ENCODE measurements at places on chromosomes 6 and 20.
A peak's percentile ranks its signal among the peaks of the same experiment; 100 is the strongest.

DNA sequence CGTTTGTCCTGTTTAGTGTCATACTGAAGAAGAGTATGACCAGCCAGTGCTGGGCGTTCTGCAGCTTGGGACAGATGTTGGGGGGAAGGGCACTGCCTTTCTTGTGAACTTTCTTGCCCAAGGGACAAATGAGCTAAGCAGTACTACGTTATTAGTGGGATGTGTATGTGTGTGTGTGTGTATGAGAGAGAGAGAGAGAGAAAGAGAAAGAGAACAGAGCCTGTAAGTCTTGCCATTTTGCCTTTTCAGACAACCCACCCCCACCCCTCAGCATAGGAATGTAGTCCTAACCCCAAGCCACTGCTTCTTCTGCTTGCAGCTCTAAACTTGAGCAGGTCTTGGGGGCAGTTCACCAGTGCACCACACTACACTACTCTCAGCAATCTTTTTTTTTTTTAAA, 45.5 kb downstream of the E2F3 start:
- no peak for DNase-seq

DNA sequence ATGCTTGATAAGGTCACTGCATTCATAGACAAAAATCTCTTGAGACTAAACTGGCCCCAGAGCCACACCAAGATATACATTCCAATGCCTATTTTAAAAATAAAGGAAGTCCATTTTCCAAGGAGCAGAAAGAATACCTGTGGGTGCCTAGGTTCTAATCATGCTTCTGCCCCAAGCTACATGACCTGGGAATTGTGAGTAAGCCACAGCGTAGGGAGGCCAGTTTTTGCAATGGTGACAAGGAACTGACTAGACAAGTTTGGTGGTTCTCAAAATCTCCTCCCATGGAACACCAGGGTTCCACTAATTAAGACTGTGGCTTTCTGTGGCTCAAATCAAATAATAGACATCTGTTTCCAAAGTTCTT, 83.3 kb downstream of the GMDS start:
- no peak for DNase-seq

DNA sequence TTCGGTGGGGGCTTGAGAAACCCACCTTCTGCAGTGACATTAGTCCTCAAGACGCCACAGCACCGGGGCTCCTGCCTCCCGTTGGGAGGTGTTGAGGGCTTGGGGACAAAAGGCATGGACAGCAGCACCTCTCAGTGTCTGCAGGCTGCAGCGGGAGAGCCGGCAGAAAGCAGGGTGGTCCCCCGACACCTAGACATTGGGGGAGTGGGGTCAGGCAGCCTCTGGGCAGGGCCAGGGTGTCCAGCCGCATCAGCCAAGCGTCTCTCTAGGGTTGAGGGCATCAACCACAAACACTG, 264.7 kb downstream of the TAF4 start:
- DNase-seq = no peak

GRCh38 chr6:151191527-151191926, 48.2 kb upstream of the AKAP12 start:
- DNase-seq = peak; percentile 4

GRCh38 chr20:41222703-41223102, 85.4 kb downstream of the PLCG1 start:
- DNase-seq = no peak

DNA sequence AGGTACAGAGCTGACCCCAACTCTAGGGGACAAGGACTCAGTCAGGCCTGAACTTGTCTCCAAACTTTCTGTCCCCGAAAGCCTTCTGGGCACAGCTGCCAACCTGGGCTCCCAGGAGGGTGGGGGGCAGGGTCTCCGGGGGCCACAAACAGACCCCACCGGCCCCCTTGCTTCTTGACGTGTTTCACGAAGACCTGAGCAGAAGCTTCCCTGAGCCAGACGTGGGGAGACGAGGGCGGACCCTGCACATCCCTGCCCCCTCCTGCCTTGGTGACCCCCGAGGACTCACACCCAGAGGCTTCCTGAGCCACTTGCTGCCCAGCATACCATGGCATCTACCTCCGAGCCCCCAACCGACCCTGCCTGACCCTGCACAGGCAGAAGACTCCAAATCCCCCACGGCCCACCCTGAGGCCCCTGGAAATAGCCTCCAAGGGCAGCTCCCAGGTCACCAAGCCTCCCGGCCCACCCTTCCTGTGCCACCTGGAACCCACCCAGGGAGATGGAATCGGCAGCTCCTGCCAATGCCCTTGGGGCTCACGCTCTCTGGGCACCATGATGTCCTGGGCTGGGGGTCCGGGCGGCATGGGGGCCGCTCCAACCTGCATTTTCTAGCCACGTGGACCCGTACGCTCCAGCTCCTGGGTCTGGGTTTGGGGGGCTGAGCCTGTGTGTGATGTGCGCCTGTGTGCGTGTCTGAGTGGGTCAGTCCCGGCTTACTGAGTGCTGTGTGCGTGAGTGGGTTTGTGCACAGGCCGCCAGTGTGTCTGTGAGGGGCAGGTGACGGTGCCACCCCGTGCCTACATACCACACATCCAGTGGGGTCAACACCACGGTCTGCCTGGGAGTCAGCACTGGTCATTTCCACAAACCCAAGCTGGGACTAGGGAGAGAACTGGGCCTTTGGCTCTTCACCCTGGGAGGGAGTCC, 2.5 kb upstream of the PTK6 start:
- DNase-seq = no peak

- DNase-seq = no peak
Observed at GRCh38 chr6:10511477-10511876, 9.7 kb upstream of the GCNT2 start.

DNA sequence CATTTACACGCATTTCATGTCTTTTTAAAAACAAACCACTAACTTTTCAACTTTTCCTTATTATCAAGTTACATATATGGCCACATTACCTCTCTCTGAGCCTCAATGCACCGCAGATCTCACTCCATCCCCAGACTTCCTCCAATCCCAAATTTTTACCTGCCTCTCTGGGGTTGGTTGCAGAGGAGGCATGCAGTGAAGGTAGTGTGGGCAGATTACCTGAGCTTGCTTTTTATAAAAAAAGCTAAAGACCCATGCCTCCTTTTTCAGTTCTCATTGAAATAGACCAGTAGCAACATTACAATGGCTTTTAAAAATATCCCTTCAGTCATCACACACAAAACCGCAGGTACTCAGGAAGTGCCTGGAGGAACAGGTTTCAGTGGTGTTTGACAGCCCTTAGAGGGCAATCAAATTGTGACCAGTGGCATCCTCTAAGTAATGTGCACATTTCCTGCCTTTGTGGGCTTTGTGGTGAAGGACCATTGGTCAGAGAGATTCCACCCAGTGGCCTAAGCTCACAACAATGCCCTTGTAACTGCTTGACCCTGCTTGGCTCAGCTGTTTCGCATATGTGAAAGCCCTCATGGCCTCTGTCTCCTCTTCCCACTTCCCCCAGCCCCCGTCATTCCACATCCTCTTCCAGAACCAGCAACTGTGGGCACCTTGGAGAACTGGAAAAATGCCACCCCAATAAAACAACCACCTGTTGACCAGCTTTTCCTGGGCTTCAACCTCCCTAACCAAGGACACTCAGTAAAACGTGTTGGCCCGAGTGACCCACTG, 30.2 kb upstream of the IL17A start:
- DNase-seq = no peak

- DNase-seq = no peak
Observed at GRCh38 chr6:34521463-34522285, 34.5 kb downstream of the SPDEF start.

- DNase-seq = no peak
Observed at GRCh38 chr6:36487698-36488097, 44.9 kb downstream of the KCTD20 start.

- DNase-seq = no peak
Observed at GRCh38 chr6:7939864-7940228, 29.3 kb upstream of the TXNDC5 start.

DNA sequence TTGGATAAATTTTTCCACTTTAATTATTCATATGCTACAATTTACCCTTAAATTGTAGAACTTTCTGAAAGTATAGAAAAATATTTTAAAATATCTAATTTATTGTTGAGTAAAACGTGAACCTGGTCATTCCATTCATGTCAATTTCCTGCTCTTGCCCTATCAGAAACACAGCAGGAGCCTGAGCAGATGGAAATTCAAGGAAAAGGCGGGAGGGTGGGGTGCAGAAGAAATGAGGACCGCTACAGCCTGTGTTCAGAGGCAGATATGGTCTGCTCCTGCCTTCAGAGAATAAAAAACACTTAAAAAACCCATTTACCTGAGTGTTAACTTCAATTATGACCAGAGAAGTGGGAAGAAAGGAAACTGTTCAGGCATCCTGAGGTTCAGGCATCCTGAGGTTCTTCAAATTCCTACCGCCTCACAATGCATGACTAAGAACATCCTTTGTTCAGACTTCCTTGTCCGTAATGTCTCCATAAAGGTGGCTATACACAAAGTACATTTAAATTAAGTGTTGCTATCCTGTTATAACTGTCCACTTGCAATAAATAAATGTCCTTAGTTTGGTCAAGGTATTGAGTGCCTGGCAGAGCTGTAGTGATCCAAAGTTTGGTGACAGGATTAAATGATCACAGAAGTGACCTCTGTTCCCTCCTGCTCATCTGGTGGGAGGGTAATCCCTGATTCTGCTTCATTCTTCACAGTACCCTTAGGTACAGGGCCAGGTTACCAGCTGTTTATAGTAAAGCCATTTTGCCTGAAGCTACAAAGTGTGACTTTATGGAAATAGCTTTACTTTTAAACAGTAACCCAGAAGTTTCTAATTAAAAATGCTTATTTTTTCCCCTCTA, 109.1 kb downstream of the MAN1A1 start:
- DNase-seq = no peak

GRCh38 chr20:38433304-38433972, 1.7 kb downstream of the SNHG17 start:
- DNase-seq = no peak

DNA sequence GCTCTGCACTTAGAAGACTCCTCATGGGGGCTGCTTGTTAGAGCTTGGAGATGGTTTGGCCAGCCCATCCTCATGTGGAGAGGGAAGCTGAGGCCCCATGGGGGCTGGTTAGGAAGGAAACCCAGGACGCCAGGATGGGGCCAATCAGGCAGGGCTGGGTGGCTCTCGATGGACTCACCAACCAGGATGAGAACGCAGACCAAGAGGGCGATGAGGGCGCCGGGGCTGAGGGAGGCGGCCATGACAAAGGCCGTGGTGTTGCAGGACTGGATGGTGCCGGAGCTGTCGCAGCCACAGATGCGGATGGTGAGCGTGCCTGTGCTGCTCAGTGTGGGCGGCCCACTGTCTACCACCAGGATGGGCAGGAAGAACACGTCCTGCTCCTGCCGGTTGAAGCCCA, 59.7 kb downstream of the CD40 start:
- no peak for DNase-seq

DNA sequence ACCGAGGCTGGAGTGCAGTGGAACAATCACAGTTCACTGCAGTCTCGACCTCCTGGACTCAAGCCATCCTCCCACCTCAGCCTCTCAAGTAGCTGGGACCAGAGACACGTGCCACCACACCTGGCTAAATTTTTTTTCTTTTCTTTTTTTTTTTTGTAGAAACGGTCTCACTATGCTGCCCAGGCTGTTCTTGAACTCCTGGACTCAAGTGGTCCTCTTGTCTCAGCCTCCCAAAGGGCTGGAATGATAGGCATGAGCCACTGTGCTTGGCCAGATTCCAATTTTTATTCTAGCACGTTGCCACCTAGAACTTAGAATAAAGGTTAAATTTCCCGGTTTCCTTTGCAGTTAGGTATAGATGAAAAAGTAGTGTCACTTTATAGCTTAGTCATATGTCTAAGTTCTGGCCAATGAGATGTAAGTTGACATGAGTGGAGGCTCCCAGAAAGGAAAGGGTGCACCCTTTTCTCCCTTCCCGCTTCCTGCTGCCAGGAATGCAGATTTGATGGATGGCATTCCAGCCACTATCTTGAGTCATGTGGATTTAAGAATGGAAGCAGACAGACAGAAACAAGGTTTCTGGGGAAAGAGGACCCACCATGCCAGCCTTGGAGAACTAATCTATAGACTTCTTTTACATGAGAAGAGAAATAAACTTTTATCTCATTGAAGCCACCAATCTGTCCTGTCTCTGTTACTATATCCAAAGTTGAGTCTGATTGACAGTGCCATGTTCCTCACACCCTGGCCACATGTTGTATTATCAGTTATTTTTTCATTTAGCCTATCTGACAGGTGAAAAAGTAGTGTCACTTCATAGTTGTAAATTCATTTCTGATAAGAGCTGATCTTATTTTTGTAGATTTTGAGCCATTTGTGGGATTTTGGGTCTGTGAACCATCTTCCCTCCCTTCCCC, 60.6 kb upstream of the NCOA3 start:
- DNase-seq = no peak

DNA sequence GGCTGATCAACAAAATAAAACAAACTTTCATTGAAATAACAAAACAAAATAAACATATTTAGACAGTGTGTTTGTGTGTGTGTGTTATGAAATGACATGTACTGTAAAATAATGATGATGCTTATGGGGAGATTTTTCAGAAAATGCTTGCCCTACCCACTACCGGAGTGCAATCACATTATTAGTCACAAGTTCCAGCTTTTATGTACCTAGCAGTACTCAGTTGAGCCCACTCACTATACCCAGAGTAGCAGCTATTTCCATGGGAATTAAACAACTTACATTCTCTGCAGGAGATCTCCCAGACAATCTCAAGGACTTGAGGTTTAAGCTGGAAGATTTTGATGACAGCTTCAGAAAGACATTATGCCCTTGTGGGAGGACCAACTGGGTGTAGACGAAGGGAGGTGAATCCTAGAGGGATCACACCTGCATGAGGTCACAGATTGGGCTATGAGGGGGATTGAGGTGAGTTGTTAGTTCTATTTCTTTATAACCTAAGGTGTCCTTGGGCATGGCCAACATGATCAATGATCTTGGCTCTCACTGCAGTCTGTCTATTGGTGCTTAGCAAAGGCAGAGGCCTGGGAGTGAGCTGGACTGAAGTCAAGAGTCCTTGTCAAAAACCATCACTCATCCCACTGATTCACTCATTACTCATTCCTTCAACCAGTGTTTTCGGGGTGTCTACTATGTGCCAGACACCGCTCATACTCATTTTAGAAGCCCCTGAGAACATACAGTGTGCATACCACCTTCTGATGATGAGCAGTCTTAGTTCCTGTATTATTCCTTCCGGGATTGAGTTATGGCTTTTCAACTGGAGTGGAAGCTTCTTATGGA, 6.7 kb upstream of the CLIC5 start:
- no peak for DNase-seq

GRCh38 chr6:135358251-135358821, 139.2 kb downstream of the AHI1 start:
- DNase-seq = no peak

DNA sequence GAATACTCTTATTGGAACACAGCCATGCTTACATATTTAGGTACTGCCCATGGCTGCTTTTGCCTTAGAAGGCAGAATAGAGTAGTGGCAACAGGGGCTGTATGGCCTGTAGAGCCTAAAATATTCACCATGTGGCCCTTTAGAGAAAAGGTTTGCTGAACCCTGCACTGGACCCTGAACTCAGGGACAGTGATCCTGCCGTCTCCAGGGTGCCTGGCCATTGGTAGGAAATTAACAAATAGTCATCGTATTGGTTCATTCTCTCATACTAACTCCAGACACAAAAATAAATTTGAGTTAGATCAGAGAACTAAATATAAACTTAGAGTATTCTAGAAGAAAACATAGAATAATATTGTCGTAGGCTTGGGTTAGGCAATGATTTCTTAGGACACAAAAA, 181.4 kb downstream of the BCAS1 start:
- DNase-seq = no peak

All from NCI-H748 treated with DMSO at 0.1 percent for 48 hours (cell line).